Ascending aorta (tissue), 2 donors: ENCODE measurements at places on chromosomes 11 and 22.

GRCh38 chr11:43145653-43146052 is 166.1 kb upstream of the API5 start:
- DNase-seq = no peak

- no peak for DNase-seq
Observed at GRCh38 chr11:37642296-37642695, 1044.3 kb upstream of the RAG2 start.

DNA sequence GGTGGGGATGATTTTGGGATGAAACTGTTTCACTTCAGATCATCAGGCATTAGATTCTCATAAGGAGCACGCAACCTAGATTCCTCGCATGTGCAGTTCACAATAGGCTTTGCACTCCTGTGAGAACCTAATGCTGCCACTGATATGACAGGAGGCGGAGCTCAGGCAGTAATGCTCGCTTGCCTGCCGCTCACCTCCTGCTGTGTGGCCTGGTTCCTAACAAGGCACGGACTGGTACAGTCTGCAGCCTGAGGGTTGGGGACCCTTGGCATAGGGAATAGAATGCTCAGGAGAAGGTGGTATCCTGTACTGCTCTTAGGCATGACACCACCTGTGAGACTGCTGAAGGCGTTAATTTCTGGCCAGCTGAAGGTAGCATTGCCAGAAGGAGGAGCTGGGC is 47.0 kb downstream of the STIM1 start:
- no peak for DNase-seq

DNA sequence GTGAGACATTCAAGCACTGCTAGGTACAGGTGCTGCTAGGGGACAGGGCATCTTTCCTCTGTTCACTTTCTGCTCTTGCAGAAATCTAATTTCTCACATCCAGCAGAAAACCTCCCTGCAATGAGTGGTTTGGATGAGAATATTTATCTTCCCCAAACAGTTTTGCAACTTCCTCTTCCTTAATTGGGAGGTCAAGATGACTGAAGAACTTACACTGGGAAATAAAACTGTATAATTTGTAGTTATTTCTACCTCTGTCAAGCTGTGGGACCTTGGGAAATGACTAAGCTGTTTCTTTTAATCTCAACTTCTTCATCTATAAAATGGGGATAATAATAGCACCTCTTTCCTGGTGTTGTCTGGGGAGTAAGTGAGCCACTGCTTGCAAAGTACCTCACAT is 69.8 kb downstream of the PRR5L start:
- DNase-seq = no peak

- DNase-seq = peak; percentile 45
Observed at GRCh38 chr22:27752771-27753170, 48.8 kb downstream of the MN1 start.

GRCh38 chr11:10543782-10544181 is 2.8 kb upstream of the RNF141 start:
- no peak for DNase-seq
